ENCODE measurements at places on chromosomes 13 and 19.

GRCh38 chr19:40492274-40492673 lies 25.5 kb downstream of the SPTBN4 start:
- DNase-seq = no peak

GRCh38 chr13:97695684-97696083 lies 257.8 kb upstream of the IPO5 start:
- no peak for DNase-seq

DNA sequence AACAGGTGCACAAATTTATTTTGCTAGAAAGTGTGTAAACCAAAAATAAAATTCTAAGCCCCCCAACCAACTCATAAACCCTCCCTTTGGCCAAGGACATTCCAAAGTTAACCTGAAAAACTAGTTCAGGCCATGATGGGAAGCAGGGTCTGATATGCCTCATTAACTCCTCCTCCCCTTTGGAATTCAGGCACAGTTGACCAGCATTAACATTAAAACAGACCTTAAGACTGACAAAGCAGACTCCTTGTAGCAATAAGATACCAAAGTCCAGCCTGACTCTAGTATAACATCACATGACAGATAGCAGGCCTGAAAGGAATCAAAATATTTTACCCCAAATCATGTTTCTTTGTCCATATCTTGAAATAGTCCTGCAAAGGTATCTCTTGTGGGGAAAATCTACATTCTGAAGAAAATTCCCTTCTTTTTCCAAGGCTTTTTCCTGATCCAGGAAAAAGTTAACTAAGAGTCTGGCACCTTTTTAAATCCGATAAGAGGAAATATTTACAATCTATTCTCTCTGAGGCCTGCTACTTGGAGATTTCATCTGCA lies 19.7 kb downstream of the NEK5 start:
- no peak for DNase-seq

DNA sequence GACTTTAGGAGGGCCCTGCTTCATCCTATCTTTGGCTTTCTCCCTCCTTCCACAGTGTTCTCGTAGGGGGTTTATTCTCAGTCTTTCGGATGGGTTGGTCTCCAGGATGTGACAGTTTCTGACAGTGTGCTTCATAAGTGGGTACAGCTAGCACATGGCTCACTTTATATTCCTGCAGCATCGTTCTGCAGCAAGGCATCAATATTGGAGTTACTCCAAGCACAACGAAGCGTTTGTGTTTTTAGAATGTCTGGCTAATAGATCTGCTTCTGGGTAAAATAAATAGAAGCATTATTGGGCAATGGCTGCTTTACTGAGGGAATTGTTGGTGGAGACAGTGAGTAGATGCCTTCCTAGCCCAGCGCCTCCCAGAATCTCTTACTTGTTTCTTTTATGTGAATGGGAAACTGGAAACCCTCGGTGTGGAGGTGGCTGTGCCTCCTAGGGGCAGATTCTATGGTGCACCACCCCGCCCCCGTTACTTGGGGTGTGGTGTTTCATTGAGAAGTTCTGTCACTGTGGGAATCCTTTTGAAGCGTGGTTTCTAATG lies 2.0 kb downstream of the FARP1 start:
- DNase-seq = no peak

- DNase-seq = no peak
Measured at GRCh38 chr19:46350758-46351159, 3.9 kb downstream of the PPP5C start.

DNA sequence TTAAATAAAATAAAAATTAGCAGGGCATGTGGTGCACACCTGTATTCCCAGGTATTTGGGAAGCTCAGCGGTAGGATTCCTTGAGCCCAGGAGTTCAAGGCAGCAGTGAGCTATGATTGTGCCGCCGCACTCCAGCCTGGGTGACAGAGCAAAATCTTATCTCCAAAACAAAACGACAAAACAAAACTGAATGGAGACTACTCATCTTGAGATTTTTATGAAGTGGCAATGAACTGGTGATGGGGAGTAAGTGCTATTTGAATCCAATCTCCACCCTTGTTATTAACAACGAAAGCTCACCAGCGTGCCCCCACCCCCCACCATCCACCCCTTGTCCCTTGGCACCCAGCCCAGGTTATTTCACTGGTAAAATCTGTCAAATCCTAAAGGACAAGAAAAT lies 45.2 kb upstream of the URI1 start:
- DNase-seq = no peak

GRCh38 chr19:50753879-50754278 lies 16.4 kb upstream of the GPR32 start:
- DNase-seq = no peak

DNA sequence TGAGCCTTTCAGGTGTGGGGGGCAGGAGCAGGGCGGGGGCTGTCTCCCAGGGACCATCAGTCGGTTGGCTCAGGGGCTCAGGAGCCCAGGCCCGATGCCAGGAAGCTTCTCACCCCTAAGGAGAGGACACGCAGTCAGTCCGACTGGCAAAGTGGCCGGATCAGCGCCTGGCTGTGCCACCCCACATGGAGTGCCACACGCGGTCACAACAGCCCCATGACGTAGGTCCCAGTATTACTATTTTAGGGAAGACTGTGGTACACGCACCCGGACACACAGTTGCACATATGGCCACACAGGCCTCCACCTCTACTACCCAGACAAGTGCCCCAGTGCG lies 29.3 kb upstream of the GRTP1 start:
- no peak for DNase-seq

Data from GM12864 (cell line).